ENCODE measurements at places on chromosomes 16 and 17.

DNA sequence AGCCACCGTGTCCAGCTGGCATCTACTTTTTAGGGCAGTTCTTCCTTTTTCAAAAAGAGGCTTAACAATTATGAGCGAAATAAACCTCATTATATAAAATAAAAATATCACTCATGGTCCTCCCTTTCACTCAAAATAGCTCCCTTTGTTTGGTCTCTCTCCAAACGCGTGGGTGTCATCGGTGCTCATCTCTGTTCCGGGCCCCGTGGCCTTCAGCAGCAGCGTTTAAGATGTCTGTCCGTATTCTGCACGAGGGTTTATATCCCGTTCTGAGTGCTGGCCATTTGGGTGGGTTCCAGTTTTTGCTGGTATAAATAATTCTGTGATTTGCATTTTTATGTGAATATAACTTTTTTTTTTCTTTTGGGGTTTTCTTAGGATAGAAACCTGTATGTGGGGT, 33.4 kb downstream of the PRMT7 start:
- no peak for DNase-seq

DNA sequence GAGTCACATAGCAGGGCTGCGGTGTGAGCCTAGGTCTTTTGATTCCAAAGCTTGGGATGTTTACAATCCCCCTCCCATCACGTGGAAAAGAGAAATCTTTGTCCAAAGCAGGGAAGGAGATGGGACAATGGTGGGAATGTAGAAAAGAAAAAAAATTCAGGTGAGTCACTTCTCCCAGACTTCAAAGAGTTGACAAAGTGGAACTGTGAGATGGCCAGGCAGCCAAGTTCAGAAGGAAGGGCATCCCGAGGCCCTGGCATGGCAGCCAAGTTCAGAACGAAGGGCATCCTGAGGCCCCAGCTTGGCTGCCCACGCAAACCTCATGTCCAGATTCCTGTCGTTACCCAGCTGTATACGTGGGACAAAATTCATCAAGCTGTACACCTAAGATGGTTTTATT, 47.5 kb downstream of the FOXL1 start:
- DNase-seq, result no peak

DNA sequence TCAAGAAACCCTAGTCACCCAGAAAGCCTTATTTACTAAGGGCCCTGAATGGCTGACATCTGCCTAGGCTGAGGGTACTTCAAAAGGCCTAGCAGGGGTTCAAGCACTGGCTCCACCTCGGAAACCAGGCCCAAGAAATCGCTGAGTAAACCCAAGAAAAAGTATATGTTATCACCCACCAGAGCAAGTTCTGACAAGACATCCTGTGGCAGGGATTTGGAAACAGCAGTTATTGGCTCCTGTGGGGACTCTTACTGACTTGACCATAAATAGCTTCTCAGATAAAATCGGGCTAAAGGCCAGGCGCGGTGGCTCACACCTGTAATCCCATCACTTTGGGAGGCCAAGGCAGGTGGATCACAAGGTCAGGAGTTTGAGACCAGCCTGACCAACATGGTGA, 12.2 kb downstream of the ATP6V0D1 start:
- no peak for DNase-seq

DNA sequence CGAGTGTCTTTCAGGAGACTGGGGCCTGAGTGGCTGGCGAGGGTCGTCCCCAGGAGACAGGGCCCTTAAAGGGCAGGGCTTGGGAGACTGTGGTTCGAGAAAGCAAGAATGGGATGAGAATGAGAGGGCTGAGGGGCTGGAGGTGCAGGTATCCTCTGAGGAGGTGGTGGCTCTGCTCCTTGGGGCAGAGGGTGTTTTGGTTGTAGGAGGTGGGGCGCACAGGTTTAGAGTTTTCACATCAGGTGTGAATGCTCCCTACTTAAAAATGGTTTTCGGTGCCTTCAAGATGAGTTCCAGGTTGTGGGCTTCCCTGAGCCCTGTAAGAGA, 430 bp downstream of the BCAS3 start:
- no peak for DNase-seq

- DNase-seq, result no peak
These were observed 124.3 kb downstream of the SOCS1 start for GRCh38 chr16:11131706-11132105.

DNA sequence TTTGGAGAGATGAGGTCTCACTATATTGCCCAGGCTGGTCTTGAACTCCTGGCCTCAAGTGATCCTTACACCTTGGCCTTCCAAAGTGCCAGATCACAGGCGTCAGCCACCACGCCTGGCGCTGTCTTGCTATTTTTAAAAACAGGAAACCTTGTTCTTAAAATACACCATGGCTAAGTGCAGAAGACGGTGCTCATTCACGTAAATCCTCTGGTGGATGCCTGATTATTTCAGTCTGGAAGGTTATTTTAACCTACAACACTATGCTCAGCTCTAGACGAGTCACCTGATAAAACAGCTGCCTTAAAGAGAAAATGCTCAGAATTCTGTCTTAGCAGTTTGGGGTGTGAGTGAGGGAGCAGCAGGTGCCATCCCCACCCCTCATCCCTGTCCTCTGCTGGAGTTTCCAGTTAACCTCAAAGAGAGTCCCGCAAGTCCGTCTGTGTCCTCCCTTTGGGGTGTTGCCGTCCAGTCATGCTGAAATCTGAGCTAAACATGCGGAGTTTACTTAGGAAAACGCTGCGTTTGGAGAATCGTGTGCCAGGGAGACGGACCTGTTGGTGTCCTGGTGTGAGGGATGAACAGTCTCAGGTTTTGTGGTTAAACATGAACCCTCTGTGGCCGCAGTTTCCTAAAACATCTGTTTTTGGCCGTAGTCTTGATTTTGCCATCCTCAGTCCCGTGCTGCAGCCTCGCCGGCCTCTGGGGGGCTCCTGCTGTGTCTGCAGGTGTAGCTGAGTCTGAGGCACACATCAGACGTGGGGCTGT, 17.1 kb downstream of the SPG7 start:
- no peak for DNase-seq

DNA sequence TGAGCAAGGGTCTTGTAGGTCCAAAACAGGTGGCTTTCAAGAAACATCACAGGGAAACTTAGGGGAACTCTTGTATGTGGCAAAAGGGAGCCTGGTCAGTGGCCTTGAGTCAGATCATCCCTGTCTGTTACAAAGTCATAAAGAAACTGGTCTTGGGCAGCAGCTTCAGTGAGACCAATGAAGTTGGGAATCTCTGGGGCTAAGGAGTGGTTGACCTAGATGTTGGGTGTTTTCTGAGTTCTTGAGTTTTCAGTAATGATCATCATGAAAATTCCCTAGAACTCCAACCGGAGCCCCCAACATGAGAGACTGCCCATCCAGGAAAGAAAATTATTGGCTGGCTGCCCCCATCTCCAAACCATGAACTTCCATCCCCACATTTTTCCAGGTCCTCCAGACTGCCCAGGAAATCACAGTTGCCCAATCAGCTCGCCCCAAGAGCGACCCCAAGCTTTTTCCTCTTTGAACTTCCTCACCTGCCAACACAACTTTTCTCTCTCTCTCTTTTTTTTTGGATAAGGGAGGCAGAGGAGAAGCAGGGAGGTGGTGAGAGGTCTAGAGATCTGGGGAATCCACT, 3.9 kb downstream of the CCR7 start:
- no peak for DNase-seq

- no peak for DNase-seq
These were observed 83.6 kb upstream of the CBX4 start for GRCh38 chr17:79922798-79923197.

- no peak for DNase-seq
These were observed 19.6 kb upstream of the SLC35B1 start for GRCh38 chr17:49727380-49727779.

GRCh38 chr17:14296166-14296910, 4.5 kb upstream of the HS3ST3B1 start:
- DNase-seq, result no peak

GRCh38 chr16:73113336-73113735, 65.4 kb upstream of the ZFHX3 start:
- no peak for DNase-seq

GRCh38 chr17:69511250-69511649, 96.8 kb downstream of the MAP2K6 start:
- no peak for DNase-seq

DNA sequence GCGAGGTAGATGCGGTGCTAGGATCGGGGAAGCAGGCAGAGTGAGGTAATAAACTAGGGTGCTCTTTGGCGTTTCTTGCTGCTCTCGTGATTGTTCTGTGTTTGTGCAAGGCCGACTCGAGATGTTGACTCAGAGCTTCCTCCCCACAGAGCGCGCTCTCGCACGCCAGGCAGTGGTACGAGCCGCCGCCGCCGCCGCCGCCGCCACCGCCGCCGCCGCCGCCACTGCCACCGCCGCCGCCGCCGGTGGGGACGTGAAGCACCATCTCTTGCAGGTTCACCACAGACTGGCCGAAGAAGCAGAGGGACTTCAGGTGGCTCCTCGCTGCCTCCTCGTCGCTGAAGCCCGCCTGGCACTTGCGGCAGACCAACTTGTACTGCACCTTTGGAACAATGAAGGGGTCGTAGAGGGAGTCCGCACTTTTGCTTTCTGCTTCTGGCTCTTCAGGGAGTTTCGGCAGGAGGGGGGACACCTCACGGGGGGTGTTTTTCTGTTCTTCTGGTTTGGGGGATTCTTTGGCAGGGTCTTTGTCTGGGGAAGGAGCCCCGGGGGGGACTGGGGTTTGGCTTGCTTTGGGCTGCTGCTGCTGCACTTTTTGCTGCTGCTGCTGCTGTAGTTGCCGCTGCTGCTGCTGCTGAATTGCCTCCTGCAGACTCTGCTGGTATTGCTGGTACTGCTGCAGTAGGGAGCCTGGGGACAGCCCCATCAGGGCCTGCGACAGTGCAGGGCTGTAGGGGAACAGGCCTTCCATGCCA, 260.2 kb downstream of the ZFHX3 start:
- peak; percentile 55 for DNase-seq

DNA sequence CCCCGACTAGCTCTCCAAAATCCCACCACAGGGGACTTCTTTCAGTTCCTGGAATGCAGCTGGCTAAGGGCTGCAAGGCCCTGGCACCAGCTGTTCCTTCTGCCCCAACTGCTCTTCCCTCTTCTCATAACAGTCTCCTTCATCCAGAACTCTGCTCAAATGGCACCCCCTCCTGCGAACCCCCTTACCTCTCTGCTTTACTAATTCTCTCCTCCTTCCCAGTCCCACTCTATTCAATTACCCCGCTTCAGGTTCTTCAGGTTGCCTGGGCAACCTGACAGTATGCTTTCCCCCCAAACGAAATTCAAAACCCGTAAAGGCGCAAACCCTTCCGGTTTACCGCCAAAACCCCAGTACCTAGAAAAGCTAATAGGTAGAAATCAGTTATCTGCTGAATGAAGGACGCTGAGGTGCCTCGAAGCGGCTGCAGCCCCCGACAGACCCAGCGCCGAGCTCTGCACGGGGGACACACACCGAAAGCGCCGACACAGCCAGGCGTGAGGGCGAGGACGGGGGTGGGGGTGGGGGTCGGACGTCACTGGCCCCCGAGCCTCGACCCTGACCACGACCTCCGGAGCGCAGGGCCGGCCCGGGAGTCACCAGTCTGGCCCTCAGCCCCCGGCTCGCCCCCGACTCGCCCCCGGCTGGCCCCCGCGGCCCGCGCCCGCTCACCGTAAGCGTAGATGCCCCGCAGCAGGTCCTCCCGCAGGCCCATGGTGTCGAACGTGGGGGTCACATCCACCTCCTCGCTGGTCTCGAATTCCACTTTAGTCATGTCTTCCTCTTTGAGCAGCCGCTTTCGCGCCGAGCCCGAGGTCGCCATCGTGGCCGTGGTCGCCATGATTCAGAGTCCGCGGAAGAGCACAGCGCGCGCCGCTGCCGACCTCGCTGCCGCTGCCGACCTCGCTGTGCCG, 550 bp downstream of the EIF4A3 start:
- no peak for DNase-seq

GRCh38 chr17:29828676-29829284, 101.2 kb downstream of the SSH2 start:
- DNase-seq, result no peak

- no peak for DNase-seq
These were observed 34.0 kb upstream of the PRKCA start for GRCh38 chr17:66268247-66268927.

- no peak for DNase-seq
These were observed 31.0 kb downstream of the KIFC3 start for GRCh38 chr16:57771141-57771785.

- no peak for DNase-seq
These were observed 1.2 kb downstream of the NPTX1 start for GRCh38 chr17:80474961-80475909.

GRCh38 chr17:45363498-45363897, 46.7 kb upstream of the MAP3K14 start:
- DNase-seq, result no peak

Measured in activated naive CD4-positive, alpha-beta T cell (primary cell).